ENCODE measurements at places on chromosomes 16 and 17.

DNA sequence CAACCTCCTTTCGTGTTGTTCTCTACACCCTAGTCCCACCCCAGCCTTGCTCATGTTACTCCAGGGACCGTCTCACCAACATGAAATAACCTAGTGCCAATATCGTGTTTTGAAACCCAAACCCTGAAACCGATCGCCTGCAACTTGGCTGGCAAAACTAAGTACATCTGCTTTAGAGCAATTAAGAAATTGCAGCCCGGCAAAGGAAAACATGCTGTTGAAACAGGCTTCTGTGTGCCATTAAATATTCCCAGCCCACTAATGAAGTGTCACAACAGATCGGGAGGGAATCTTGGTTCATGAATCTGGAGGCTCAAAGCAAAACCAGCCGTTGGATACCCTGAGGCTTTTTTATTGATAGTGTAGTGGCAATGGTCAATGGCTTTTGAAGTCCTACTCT lies 48.3 kb upstream of the GPR139 start:
- no peak for DNase-seq

DNA sequence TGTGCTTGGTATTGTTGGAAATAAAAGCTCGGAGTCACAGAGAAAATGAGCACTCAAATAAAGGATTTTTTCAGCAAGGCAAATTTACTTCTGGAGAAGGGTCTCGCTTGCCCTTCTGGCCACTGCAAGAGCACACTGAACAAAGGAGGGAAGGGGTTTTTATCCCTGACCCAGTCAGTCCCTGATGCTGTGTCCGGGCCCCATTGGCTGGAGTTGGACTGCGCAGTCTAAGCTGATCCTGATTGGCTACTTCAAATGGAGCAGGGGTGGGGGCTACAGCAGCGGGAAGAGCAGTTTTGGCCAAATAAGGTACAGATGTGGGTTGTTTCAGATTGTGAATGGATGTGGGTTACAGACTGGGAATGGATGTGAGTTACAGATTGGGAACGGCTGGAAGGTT lies 4.3 kb upstream of the NLRP1 start:
- no peak for DNase-seq

DNA sequence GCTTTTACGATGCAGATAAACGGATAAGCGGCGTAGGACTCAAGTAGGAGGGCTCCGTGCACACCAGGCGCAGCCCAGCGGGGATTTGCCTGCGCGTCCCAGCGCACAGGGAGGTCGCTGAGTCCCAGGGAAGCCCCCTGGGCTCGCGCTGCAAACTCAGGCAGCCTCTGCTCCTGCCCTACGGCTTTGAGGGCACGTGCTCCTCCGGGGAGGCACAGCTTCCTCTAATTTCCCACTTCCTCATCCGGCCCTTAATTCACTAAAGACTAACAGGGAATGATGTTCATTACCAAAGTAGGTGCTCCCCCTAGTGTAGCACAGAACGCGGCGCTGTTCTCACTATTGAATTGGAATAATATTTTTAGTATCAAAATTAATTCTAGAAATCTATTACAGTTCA lies 825.4 kb downstream of the KCNJ18 start:
- DNase-seq: no peak

DNA sequence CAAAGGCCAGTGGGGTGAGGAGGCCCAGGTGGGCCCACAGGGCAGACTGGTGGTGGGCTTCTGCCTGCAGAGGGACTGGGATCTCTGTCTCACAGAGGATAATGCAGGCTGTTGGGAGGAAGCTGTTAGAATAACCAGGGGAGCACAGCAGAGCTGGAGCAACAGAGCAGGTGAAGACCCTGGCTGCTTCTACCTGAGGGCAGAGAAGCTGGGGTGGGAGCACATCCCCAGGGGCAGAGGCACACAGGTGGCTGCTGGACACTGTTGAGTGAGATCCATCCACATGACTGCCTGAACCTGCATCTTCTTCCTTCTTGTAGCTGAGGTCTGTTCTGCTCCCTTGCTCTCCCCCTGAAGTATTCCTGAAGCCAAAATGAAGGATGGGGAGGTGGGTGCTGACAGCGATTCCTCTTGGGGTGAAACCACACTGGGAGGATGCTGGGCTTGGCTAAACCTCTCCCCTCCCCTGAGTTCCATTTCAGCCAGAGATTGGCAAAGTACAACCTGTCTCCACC lies 1725.0 kb downstream of the TP53TG3F start:
- DNase-seq: no peak

GRCh38 chr16:66069587-66069986 lies 296.9 kb upstream of the CDH5 start:
- no peak for DNase-seq

GRCh38 chr17:32936894-32937500 lies 9.0 kb downstream of the TMEM98 start:
- peak; percentile 40 for DNase-seq

DNA sequence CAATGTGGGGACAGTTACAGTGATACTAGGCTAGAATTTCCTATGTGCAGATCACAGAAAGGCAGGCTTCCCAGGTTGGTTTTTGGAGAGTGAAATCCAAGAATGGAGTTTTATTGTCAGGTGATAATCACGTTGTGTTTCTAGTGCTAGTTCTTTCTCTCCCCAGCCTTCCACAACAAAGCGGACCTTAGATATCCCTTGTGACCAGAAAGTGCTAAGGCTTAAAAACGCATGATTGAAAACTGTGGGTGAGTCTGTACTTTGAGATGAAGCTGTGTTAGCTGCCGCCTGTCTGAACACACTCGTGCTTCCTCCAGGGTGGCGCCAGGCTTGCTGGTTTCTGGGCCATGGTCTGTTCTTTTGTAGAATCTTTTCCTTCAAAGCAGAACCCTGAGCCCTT lies 52.1 kb downstream of the BANP start:
- no peak for DNase-seq

DNA sequence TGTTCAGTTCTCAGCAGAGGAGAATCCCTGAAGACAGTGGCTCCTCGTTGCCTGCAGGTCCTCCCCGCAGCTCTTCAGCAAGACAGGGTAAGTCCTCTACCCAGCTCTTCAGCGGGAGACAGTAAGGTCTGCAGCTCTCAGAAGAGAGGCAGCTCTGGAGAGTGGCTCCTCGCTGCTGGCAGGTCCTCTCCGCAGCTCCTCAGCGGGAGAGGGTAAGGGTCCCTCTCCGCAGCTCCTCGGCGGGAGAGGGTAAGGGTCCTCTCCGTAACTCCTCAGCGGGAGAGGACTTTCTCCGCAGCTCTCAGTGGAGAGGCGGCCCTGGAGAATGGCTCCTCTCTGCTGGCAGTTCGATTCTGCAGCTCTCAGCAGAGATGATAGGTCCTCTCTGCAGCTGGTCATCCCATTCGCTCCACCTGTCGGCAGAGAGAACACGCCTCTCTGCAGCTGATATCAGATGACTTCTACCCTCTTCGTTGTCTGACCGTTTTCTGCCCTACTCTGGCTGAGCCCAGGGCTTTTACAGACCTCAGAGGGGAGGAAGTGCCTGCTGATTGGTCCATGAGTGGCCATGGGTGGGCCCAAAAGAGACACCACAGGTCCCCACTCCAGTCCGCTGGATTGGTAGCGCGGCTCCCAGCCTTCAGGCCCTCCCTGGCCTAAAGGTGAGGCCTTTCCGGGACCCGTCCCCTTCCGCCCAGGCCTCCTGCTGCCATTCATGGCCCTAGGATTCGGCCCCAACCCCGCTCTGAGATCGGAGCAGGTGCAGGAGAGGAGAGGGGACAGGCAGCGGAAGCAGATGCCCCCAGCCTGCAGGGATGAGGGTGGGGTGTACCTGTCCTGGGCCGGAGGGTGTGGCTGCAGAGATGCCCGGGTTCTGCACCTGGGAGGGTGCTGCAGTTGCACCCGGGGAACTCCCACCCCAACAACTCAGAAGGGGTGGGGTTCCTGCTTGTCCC lies 11.9 kb upstream of the SHCBP1 start:
- no peak for DNase-seq

- DNase-seq: no peak
Measured at GRCh38 chr17:15409721-15410250, 57.6 kb downstream of the CDRT4 start.

DNA sequence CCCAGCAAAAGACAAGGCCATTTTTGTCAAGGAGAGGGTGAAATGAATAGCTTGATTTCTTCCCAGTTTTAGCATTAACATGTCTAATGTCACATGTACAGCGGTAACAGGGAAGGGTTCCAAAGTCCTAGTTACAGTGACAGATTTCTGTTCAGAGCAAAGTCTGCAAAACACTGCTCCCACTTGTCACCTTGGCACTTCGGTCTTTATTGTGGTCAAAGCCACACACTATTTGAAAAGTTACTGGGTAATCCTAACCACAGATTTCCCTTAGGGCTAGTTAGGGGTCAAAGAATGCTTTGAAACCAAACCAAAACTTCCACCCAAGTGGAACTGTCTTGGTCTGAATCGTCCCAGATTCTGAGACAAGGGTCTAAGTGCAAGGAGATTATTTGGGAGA lies 455.6 kb downstream of the HS3ST3B1 start:
- DNase-seq: no peak

GRCh38 chr17:50062293-50063243 lies 6.7 kb downstream of the ITGA3 start:
- DNase-seq: no peak

DNA sequence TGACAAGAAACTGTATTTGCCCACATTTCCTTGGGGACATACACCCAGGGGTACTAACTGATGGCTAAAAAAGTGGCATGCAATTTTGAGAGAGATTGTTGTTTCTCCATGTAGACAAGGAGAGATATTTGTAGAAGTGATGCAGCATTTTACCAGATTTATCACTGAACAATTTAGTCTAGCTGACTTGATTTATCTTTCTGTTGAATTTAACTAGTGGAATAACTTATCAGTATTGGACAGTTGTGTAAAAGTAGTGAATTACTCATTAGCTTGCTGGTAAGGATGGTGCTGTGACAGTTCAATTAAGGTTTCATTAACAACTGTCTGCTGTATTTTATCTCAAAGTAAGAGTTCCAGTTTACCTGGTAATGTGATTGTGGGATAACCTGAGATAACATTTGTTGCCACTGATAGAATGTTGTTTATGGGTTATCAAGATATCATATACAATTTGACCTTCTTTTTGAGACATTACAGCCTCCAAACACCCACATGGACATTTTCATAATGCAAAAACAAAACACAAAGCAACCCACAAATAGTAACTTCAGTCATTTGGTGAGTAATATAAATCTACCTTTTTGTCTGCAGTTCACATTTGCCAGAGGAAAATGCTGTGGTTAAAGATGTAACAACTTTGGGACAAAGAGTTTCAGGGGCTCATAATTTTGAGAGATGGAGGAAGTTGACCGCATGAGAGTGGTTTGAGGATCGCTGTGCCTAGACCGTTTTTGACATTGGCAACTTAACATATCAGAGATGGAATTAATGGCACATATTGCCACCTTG lies 3.8 kb downstream of the NLK start:
- no peak for DNase-seq

DNA sequence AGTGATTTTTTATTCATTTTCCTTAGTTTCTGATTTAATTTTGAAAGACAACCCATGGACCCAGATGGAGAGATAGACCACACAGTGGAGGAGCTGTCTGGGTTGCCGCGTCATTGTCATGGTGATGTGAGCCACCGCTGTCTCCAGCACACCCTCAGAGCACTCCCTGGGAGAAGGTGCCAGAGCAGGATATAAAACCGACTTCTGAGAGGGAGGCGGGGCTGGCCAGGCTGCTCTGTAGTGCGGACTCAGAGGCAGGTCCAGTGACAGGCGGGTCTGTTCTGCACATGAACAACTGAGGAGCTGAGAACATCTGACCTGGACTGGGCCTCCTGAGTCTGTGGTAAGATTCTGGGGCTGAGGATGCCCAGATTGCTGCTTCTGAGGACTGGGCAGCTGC lies 216.3 kb upstream of the NLRP1 start:
- DNase-seq: no peak

DNA sequence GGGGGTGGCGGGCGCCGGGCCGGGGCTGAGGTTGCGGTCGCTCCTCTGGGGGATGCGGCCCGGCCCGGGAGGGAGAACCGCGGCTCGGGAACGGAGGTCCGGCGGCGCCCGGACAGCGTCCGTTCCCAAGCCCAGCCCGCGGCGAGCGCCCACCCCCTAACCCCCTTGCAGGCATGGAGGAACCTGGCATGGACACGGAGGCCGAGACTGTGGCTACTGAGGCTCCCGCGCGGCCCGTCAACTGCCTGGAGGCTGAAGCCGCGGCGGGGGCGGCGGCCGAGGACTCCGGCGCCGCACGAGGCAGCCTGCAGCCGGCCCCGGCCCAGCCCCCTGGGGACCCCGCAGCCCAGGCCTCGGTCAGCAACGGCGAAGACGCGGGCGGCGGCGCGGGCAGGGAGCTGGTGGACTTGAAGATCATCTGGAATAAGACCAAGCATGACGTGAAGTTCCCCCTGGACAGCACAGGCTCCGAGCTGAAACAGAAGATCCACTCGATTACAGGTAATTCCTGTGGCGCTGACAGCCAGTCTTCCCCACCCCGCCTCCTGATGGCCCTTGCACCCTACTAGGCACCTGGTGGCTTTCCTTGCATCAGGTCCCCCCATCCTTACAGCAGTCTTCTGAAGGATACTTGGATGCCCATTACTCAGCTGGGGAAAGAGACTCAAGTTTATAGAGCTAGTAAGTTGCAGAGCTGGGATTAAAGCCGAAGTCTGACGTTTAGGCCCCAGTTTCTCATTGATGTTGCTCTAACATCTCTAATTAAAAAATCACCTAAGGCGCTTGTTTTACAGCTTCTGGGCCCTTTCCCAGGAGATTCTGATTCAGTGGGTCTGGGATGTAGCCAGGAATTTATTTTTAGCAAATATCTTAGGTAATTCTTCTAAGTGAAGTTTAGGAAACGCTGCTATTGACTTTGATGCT lies 514 bp downstream of the UBFD1 start:
- DNase-seq: peak; percentile 1

DNA sequence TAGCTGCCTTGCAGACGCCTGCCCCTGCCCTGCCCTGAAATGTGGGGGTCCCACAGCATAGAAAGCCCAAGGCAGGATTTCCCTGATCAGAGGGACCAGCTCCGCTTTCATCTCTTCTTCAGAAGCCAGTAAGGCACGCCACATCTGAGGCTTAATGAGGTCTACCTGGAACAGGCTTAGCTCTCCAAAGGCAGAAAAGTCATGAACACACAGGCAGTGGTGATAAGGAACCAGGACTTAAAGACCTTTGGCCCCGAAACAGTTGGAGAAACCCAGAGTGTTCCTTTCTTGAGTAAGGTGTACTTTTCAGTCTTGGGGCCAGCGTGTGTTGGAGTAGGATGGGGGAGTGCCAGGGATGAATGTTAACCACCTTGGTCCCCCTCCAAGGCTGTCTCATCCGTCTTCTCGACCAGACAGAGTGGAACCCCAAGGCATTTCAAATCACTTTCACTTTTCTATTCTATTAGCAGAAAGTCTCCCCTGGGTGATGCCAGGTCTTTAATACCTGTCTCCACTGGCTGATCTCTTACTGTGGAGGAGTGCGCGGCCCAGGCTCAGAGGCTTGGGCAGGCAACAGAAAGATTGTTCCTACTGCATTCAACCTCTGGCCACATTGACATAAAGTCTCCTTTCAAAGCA lies 43.9 kb downstream of the TMEM186 start:
- DNase-seq: no peak
